ENCODE measurements at places on chromosomes 7 and 10.

GRCh38 chr7:4784799-4785198 is 9.4 kb downstream of the AP5Z1 start:
- DNase-seq: no peak

DNA sequence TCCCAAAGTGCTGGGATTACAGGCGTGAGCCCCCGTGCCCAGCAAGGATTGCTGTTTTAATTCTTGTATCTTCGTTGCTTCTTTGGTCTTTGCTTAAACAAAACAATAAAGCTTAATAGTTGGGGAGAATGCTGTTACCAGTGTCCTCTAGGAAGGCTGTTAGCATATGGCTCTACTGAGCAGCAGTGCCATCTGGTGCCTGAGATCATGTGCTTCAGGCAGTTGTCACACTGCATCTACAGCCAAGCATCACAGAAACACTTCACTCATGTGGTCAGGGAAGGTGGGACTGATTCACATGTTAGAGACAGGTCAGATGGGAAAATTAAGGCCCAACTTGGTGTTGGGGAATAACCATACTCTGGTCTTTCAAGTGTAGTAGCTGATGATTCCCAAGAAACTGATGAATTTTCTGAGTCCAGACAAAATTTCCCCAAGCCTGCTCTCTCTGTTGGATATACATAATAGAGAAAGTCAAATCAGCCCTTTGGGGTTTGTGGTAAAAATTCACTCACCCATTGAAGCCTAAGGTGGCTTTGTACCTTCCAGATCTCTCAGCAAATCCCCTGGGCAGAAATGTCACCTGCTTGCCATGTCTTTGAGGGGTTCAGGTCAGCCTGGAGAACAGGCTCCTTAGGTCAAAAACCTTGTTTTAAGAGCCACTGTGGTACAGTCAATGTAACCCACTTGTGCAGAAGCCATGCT is 28.4 kb downstream of the UBE2D4 start:
- peak; percentile 36 for DNase-seq

- no peak for DNase-seq
These were observed 1.4 kb upstream of the KLF6 start for GRCh38 chr10:3786295-3787015.

DNA sequence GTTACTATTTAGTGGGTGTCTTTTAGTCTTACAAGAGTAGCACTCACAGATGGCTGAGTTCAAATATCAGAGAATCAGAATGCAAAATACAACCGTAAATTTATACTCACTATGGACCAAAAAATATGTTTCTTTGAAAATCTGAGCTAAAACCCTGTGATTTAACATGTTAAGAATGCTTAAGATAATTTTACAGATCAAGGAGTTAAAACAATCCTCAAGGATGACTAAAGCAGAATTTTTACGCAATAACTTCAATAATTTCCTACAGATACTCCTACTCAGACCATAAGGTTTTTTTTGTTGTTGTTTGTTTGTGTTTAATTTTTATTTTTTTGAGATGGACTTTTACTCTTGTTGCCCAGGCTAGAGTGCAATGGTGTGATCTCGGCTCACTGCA is 47.9 kb upstream of the CCDC6 start:
- no peak for DNase-seq

DNA sequence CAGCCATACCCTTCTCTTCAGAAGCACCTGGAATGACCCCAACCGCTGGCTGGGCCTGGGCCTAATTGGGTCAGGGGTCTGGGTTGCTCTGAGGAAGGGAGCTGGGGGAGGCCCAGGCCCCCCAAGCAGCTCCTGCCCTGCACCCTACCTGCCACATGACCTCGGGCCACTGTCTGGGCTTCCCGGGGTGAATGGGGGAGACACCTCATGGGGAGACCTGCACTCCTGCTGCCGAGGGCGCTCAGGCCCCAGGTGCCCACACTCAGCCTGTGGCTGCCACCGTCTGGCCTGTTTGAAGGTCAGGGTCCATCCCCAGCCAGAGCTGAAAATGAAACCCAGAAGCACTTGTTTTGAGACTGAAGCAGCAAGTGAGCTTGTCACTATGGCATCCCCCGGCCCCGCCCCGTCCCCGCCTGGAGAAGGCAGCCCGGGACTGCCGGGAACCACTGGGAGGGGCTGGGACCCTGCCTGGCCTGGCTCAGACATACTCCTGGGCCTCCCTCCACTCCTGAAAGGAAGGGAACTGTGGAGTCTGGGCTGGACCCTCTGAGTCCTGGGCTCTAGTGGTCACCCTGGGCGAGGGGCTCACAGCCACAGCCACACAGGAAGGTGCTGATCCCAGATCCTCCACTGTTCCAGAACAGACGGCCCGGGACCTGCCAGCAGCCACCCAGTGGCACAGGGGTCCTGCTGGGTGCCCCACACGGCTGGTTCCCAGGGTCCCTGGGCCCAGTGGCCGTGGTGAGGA is 7.4 kb upstream of the MICALL2 start:
- no peak for DNase-seq
